ENCODE measurements at places on chromosomes 3 and 15.

GRCh38 chr15:41870689-41871081 lies 23.2 kb downstream of the SPTBN5 start:
- no peak for DNase-seq

DNA sequence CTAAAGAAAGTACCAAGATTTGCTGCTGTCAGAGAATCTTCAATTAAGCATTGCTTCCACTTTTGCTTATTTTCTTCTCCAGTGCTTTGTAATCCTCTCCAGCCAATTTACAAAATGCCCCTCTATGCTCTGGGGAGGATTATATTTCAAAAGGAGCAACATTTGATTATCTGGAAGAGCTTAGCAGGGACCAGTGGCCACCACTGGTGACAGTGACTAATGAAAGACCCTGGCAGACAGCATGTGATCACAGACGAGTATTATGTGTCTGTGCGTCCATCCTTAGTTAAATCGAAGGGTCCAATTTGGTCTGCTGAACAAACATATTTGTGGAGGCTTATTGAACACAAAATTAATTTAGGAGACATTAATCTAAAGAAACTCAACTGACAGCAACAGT lies 152.6 kb downstream of the ZNF621 start:
- DNase-seq, result no peak

GRCh38 chr15:41556677-41557076 lies 2.3 kb upstream of the TYRO3 start:
- DNase-seq, result no peak

GRCh38 chr15:95327183-95327525 lies 1003.3 kb upstream of the NR2F2 start:
- DNase-seq, result no peak

GRCh38 chr15:23566651-23567050 lies 1.2 kb downstream of the MKRN3 start:
- DNase-seq, result no peak

GRCh38 chr3:156371701-156372100 lies 183.2 kb downstream of the SSR3 start:
- DNase-seq, result no peak

- no peak for DNase-seq
Observed at GRCh38 chr15:47971637-47972036, 149.2 kb upstream of the SLC24A5 start.

DNA sequence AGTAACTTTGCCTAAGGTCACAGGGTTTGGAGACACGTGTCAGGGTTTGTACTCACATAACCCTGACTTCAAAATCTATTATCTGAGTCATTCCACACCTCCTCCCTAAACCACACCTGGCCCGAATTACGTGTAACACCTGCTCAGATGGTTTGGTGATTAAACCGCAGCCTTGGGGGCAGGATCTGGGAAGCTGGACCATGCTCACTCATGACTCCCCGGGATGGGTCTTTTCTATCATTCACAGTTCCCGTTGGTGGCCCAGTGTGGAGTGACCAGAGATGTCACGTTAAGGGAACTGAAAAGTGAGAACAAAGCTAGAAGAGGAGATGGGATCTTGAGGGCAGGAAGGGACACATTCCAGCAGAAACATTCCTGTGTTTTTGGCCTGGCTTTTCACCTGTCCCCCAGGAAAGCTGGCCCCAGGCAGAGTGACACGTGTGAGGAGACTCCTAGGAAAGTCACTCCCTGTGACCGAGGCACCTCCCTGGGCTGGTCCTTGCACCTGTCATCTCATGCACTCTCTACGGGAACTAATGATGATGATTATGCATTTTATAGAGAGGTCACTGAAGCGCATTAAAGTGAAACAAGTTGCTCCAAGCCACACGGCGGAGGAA lies 75.4 kb upstream of the POMGNT2 start:
- DNase-seq, result no peak

GRCh38 chr3:103082501-103082900 lies 647.7 kb downstream of the ZPLD1 start:
- no peak for DNase-seq

All from COR-L47 (cell line).